Activated naive CD4-positive, alpha-beta T cell (primary cell): ENCODE measurements at places on chromosomes 12 and 14.

GRCh38 chr12:89273525-89273924 is 78.8 kb downstream of the DUSP6 start:
- DNase-seq: no peak

DNA sequence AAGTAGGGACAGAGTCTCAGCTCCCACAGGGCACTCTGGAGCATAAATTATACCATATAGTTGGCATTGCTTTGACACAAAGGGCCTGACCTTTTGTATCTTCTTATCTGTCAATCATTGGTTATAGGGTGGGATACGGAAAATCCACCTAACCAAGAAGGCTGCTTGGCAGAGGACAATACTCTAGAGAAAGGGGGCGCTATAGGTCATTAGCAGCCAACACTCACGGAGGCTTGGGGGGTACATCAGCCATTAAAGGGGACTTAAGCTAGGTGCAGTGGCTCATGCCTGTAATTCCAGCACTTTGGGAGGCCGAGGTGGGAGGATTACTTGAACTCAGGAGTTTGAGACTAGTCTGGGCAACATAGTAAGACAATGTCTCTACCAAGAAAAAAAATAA is 22.9 kb downstream of the SPTSSA start:
- DNase-seq: no peak

- no peak for DNase-seq
These were observed 65.8 kb downstream of the NUMB start for GRCh38 chr14:73392329-73393257.

DNA sequence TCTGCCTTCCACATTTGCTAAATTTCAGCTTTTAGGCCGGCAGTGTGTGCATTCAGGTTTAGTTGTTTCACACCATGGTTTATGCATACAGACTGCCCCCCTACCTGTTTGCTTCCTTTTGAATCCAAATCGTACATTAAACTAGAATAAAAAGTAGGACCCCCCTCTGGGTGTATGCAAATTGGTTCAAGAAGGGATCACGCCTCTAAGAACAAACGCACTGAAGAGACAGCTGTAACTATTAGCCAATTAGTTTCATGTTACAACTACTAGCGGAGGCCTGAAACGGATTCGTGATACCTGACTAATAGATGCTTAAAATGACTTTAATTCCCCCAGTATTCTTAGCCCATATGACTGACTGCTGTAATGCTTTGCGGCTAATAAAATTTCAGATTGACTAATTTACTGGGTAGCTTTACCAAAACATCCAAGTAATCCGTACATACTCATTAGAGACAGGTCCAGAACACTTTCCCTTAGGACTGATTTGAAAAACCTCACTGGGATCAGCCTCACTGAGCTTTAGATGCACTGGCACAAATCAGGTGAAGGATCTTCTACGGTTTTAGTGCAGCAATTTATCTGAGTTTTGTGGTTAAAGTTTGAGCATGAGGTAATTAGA is 411.8 kb downstream of the NPAS3 start:
- no peak for DNase-seq
